Left lung (tissue), 14 donors: ENCODE measurements at places on chromosomes 4 and X.
A peak's percentile ranks its signal among the peaks of the same experiment; 100 is the strongest.

DNA sequence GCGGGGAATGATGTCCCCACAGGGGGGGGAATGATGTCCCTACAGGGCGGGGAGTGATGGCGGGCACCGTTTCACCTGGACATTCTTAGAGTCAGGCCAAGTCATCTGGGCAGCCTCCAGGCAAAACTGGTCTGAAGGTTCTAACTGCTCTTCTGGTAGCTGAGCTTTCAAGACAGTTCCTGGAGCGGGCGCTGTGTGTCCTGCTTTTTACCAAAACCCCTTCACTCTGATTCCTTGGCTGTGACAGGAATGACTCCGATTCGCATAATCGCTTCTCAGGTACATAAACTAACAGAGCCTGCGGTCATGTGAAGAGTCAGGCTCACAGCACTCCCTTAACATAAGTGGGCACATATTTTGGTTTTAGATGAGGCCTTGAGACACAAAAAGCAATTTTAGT, 836.0 kb downstream of the TRIML1 start:
- no peak for DNase-seq

GRCh38 chrX:153934148-153934761, 582 bp downstream of the NAA10 start:
- no peak for DNase-seq

- no peak for DNase-seq
Measured at GRCh38 chr4:183996868-183997267, 91.8 kb downstream of the STOX2 start.

- DNase-seq = peak; percentile 9
Measured at GRCh38 chrX:38799995-38800580, 1.2 kb upstream of the MID1IP1 start.

DNA sequence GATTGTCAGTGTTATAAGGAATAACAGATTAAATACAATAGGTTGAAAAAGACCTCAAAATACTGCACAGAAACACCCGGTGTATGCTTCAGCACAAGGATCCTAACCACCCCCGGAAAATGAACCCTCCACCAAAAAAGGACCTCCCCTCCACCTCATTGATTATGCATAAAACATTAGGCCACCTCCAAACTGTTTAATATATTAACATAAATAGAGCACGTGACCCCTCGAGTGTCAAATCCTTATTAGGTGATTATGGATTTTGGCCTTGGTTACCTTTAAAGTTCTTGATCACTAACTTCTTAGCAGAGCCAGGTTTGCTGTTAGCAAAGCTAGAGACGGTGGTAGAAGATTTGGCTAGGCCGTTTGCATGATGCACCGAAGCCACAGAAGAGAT, 958 bp downstream of the CUL4B start:
- no peak for DNase-seq

GRCh38 chrX:141936080-141936479, 32.4 kb downstream of the MAGEC1 start:
- DNase-seq = no peak

DNA sequence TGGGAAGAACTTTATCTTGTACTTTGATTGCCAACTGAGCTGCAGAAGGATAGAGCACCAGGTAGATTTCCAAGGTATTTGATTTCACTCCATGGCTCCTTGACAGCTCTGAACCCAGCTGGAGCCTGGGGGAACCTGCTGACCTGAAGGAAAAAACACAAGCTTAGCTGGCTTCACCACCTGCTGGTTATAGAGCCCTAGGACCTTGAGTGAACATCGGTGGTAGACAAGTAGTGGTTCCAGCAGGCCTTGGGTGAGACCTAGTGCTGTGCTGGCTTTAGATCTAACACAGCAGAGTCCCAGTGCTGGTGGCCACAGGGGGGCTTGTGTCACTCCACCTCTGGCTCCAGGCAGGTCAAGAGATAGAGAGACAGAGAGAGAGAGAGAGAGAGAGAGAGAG, 1102.6 kb downstream of the ADGRL3 start:
- DNase-seq = no peak

DNA sequence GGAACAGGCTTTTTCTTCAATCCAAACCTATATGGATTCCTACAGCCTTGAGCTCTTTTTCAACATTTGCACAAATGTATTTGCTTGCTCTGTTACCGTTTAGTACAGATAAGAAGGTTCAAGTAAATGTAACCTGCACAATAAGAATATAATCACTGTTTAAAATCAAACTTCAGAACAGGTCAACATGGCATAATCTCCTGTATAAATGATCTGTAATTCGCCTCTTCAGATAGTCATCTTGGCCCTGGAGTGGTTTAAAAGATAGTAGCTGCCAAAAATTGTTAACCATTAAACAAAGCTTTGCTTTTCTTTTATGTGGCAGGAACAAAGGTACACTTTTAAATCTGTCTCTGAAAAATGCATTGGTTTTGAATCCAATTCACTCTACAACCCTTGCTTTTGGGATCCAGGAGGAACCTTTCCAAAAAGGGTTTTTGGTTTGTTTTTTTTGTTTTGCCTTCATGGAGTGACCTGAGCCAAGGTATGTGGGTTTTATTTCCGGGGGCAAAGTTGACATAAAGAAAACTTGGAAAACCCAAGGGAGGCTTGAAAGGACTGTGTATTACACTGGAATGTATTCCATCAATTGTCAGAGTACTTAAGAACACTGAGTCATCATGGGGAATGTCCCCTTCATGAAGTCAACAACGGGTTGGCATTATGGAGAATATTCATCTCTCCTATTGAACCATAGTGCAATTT, 210.4 kb upstream of the HCCS start:
- no peak for DNase-seq

- DNase-seq = no peak
Measured at GRCh38 chr4:143586080-143586479, 72.6 kb downstream of the SMARCA5 start.

- DNase-seq = no peak
Measured at GRCh38 chr4:72893354-72894066, 176.0 kb downstream of the COX18 start.

DNA sequence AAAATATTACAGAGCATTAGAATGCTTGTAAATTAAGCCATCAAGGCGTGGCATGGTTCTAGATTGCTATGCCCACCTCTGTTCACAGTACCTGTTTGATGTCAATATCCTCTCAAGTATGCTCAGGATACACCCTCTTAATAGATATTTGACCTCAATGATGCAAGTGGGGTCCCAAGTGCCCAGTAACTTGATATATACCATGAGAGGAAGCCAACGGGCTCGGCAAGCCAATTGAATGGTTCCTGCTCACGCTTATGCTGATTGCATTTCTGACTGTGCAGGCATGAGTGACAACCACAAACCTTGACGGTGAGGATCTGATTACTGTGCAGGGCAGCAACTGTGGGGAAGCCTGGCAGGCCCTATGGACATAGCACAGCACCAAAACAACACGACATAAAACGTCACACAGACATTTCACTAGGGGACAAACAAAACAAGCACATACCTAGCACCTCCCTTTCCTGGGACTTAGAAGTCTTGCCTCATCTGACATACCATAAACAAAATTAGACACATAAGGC, 179.1 kb upstream of the ETNPPL start:
- no peak for DNase-seq

- DNase-seq = no peak
Measured at GRCh38 chr4:6688879-6689505, 4.7 kb upstream of the S100P start.

- DNase-seq = no peak
Measured at GRCh38 chr4:110949542-110949941, 326.7 kb upstream of the PITX2 start.

- no peak for DNase-seq
Measured at GRCh38 chr4:103982454-103982853, 262.7 kb upstream of the TACR3 start.

GRCh38 chr4:4457803-4458553, 71.1 kb downstream of the NSG1 start:
- no peak for DNase-seq

GRCh38 chr4:26261405-26261804, 59.4 kb upstream of the RBPJ start:
- no peak for DNase-seq

- no peak for DNase-seq
Measured at GRCh38 chr4:140691369-140691768, 64.8 kb downstream of the TBC1D9 start.

- no peak for DNase-seq
Measured at GRCh38 chr4:35604252-35604651, 640.1 kb downstream of the ARAP2 start.

DNA sequence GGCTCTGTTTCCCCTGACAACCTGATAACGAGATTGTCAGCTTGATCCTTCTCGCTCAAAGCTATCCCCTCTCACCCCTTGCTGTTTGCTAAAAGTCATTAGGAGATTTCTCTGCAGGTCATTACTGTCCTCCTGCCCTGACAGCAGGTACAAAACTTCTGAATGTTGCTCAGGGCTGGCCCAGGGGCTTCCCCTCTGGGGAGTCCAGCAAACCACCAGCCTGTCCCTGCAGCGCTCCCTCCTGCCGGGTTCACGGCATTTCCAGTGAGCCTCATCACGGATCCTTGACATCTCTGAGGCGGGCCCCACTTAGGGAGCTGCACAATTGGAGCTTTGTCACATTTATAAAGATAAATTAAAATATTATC, 5.2 kb upstream of the SORCS2 start:
- DNase-seq = no peak
